ENCODE measurements at places on chromosomes 7 and 10. TPM values are rescaled to one million over a fixed set of nuclear protein-coding genes. Genes with fewer than 3 reads are reported as not detected.

DNA sequence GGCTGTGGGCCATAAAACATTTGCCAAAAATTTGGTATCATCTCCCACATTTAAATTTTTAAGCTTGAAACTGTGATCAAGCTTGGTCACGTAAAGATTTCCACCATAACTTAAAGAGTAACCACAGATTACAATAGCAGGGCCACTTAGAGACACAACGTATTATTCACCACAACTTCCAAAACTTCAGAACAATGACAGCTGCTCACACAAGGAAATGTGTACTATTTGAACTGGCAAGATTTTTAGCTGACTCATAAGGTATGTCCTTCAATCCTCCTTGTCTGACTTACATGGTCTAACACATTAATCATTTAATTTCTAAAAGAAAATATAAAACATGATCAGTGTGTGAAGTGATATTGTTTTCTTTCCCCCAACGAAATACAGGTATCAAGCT is 234.5 kb downstream of the PARD3 start:
- no peak for DNase-seq

- no peak for DNase-seq
These were observed 51.4 kb upstream of the SMNDC1 start for GRCh38 chr10:110355922-110356627.

GRCh38 chr7:132437730-132438129 is 138.5 kb downstream of the PLXNA4 start:
- peak; percentile 50 for DNase-seq

DNA sequence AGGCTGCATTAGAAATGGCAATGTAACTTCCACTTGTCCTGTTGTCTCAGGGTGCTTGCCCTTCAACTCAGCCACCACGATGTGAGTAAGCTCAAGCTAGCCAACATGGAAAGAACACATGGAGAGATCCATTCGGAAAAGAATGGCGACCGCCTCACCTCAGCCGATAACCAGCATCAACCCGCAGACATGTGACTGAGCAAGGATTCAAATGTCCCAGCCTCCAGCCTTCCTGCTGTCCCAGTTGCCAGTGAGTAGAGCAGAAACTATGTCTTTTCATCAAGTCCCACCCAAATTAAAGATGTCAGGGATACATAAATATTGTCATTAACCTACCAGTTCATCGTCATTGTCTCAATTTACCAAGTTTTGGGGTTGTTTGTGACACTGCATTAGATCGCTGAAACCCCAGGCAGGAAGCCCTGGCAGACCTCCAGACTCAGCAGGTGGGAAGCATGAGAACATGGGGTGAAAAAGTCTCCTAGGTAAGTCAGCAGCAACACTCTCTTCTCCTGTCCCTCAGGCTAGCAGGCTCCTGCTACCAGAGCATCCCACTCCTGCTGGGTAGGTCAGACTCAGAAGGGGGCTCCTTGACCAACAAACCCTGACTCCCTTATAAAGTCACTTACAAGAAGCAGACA is 67.0 kb downstream of the OSBPL3 start:
- no peak for DNase-seq

GRCh38 chr7:50349963-50350944 is 45.7 kb downstream of the IKZF1 start:
- DNase-seq, result no peak

DNA sequence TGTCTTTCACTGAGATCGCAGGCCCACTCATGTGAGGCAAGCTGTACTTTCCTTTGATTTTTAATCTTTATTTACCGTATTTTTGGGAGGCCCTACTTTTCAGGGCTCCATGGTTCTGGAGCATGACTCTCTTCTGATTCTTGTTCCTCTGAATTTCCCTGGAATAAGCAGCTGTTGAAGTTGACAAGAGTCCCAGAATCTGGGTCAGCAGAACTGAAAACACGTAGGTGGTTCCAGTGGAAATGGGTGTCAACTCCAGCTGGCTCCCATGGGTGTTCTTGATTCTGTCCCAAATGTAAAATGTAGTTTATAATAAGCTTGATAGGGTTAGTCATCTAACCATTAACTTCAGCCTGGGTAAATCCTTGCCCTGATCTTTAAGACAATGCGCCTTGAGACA is 409.4 kb downstream of the GATA3 start:
- no peak for DNase-seq

Gene MARVELD1
- 15.7 TPM for polyA plus RNA-seq
